ENCODE measurements at places on chromosomes 12 and 14.
A peak's percentile ranks its signal among the peaks of the same experiment; 100 is the strongest.

GRCh38 chr12:25099010-25099409 lies 96.0 kb downstream of the DNAI7 start:
- DNase-seq: no peak

- DNase-seq: peak; percentile 14
Observed at GRCh38 chr14:103016594-103016993, 40.8 kb downstream of the CDC42BPB start.

DNA sequence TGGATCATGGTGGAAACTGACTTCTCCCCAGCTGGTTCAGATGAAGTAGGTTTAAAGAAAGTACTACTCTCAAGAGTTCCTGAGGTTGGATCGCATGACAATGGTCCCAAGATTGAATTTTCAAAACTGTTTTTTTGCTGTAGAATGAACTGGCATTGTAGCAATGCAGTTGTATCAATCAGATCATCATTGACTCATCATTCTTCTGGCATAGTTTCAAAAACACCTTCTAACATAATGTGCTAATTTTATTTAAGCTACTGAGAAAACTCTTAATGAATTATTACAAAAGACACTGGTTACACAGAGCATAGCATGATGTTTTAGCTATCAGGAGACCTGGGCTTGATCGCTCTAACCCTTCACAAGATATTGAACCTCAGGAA lies 384.5 kb upstream of the DCN start:
- DNase-seq: no peak

GRCh38 chr14:83163016-83163415 lies 1629.4 kb upstream of the SEL1L start:
- no peak for DNase-seq

DNA sequence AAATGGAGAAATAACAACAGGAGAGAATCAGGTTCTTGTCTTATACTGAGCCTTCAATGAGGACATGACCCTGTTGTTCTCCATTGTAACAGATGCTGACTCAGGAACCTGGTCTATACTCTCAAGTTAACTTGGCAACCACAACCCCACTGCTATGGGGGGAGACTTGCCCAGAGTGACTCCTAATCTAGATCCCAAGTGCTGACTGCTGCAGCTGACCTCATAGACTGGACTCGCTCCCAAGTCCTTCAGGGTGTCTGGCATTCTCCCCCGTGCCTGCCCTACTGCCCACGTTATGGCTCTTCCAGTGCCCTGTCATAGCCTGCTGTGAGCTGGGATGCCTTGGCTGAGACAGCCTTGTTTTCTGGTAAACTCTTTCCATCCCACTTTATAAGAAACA lies 37.1 kb downstream of the NID2 start:
- DNase-seq: no peak

GRCh38 chr14:60566101-60566500 lies 57.2 kb downstream of the SIX6 start:
- no peak for DNase-seq

DNA sequence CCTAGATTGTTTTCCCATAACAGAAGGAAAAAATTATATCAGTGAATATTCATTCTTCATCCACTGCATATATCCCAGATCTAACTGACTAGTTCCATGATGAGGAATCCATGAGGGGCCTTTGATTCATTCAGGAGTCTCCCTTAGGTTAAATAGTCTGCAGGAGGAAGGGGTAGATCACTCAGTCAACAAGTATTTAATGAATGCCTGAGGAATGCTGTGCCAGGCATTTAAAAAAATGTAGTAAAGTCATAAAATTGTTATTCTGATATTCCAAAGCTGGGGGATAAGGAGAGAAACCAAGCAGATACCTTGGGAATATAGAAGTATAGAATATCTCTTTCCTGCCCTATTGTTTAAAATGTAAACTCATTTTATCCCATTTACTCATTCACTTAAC lies 216.2 kb upstream of the CAND1 start:
- DNase-seq: no peak

GRCh38 chr14:68559949-68560348 lies 232.9 kb downstream of the ZFP36L1 start:
- no peak for DNase-seq

GRCh38 chr12:58521796-58522195 lies 398.5 kb downstream of the LRIG3 start:
- DNase-seq: no peak

DNA sequence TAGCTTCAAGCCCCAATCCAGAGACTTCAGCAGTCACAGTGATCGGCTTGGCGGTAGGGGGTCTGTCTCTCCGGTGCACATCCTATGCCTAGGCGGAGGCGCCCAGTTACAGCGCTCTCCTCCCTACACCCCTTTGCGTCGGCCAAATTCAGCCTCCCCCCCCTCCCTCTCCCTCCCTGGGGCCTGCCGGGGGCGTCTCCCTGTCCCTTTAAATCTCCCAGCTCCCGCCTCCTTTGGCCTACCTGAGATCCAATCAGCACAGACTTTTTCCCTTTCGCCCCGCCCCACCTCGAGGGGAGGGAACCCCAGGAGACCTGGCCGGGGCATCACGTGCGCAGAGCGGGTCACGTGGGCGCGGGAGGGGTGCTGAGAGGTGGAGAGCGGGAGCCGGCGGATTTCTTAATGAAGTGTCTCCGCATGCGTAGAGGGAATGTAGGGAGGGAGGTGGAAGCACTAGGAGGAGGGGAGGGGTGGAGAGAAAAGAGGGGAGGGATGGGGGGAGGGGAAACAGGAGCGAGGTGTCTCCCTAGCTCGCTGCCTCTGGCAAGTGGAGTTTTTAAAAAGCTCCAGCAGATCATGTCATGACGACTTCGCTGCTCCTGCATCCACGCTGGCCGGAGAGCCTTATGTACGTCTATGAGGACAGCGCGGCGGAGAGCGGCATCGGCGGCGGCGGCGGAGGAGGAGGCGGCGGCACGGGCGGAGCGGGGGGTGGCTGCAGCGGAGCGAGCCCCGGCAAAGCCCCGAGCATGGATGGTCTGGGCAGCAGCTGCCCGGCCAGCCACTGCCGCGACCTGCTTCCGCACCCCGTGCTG lies at the start of gene HOXC13:
TSS of gene HOXC13 (plus strand) at position 506 of the 815 bp plus-strand sequence. CDS start at position 582, 76 bp downstream.
- peak; percentile 100 for DNase-seq

DNA sequence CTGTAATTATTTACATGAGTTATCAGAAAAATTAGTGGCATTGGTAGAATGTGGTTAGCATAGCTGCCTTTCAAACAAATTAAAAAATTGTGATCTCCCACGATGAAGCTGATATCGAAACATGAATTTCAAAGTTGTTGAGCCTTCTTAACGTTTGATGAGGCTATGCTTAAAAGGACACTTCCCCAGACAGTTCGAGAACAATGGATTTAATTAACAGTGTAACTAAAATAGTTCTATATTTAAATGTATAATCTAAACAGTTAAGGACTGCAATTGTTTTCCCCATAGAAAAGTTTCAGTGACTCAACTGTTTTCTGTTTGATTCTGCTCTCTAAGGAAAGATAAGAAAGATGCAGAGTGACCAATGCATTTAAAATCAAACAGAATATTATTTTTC lies 1.6 kb downstream of the CLEC2B start:
- DNase-seq: no peak

- no peak for DNase-seq
Observed at GRCh38 chr14:68386950-68387779, 405.7 kb downstream of the ZFP36L1 start.

All from H9 (cell line).